Kidney (tissue), 22 donors: ENCODE measurements at places on chromosomes 2 and 18.

DNA sequence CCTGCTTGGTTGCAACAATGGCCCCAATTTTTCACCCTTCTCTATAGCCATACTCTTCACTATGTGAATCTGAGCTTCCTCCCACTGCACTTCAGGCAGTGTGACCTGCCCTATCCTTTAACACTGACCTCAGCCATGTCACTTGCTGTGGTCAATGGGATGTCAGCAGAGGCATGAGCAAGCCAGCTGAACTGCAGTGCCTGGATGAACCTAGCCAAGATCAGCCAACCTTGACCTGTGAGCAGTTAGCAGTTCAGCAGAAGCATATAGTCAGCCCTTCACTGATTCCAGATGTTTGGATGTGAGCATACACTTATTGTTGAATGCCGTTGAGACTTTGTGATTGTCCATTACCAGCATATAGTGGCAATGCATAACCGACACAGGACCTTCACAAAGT lies 63.4 kb upstream of the BOD1L2 start:
- DNase-seq, result no peak

GRCh38 chr2:16629044-16629443 lies 36.6 kb downstream of the CYRIA start:
- DNase-seq, result no peak

GRCh38 chr18:38427234-38427633 lies 861.6 kb upstream of the CELF4 start:
- no peak for DNase-seq

DNA sequence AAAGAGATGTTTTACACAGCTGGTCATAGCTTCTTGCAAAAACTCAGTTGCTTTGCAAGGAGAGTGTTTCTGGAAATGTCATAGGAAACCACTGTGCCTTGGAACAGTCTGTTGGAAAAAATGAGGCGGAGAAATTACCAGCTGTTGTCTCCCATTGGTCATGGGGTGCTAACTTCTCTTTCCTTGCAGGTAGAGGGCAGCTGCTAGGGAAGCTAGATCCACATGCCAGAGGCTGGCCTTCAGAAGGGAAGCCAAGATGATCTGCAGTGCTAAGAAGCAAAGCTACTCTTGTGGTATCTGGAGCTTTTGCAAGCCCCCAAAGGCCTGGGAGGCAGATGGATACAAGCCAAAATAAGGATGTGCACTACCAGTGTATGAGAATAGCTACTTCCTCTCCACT lies 34.8 kb upstream of the LAMA1 start:
- DNase-seq, result no peak

DNA sequence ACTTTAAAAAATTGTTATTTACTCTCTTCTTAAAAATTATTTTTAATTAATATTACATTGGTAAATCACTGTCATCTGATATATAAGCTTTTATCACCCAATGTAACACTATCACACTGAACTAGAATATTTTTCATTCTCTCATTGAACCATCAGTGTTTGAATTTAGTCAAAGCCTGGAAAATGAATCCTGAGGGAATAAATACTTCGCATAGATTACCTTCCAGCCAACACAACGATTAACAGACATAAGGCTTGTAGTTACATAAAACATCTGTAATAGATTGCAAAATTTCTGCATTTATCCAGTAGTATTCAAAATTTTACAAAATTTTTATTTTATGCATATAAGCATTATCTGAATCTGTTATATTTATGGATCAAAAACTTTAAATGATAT lies 314.9 kb downstream of the ERBB4 start:
- DNase-seq, result no peak

DNA sequence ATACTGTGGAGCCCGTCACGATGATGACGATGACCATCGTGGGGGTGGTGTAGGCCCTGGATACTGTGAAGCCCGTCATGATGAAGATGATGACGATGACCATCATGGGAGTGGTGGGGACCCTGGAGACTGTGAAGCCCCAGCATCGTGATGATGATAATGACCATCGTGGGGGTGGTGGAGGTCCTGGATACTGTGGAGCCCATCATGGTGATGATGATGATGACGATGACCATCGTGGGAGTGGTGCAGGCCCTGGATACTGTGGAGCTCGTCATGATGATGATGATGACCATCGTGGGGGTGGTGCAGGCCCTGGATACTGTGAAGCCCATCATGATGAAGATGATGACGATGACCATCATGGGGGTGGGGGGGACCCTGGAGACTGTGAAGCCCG lies 81.0 kb upstream of the SALL3 start:
- no peak for DNase-seq

GRCh38 chr2:196984903-196985302 lies 58.4 kb upstream of the PGAP1 start:
- no peak for DNase-seq
